ENCODE measurements at places on chromosomes 2 and 18. TPM values are rescaled to one million over a fixed set of nuclear protein-coding genes. Genes with fewer than 3 reads are reported as not detected.

DNA sequence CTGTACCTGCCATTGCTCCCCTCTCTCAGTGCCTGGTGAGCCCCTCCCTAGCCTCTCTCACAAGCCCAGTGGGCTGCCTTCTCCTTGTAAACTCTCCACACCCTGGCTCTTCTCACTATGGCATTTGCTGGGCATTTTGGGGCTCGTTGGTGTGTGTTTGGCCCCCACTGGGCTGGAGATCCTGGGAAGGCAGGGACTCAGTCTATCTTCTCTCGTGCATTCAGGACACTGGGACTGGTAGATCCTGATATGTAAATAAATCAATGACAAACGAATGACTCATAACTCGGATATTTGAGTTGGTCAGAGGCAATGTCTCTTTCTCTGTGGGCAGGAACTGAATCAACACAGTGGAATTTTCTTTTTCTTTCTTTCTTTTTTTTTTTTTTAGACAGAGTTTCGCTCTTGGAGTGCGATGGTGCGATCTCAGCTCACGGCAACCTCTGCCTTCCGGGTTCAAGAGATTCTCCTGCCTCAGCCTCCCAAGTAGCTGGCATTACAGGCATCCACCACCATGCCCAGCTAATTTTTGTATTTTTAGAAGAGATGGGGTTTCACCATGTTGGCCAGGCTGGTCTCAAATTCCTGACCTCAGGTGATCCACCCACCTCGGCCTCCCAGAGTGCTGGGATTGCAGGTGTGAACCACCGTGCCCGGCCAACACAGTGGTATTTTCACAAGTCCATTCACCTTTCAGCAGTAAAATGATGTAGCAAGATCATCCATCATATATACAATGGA is 144.6 kb upstream of the SPRED2 start:
- DNase-seq: no peak

GRCh38 chr2:201642579-201643215 is 606 bp downstream of the TMEM237 start:
- peak; percentile 8 for DNase-seq

The UGT1A10 gene
- 18.5 TPM for total RNA-seq

The SCG2 gene
- 0.13 TPM for total RNA-seq

DNA sequence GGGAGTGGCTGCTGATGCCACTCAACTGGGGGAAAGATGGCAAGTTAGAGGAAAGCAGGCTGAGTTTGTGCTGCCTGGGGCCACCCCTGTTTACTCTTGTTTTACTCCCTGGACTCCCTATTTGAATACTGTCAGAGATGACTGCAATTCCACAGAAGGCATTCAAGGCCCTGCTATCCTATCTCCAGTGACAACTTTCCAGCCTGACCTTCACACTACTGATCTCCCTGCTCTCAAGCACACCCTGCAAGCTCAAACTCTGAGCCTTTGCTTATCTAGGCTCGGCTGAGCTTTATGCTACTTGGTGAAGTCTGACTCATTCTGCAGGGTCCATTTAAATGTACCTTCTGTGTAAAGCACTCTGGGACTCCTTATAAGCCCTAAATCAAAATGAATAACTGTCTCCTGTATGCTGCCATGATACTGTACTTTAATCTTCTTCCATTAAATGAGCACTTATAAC is 39.3 kb upstream of the DSG1 start:
- no peak for DNase-seq

The CPO gene
- not detected for total RNA-seq
